LoVo (cell line): ENCODE measurements at places on chromosomes 2 and 18.
A peak's percentile ranks its signal among the peaks of the same experiment; 100 is the strongest.

- DNase-seq: peak; percentile 68
These were observed 208.4 kb downstream of the RAD51AP2 start for GRCh38 chr2:17309741-17310339.

GRCh38 chr2:199458806-199459285 lies 1.1 kb upstream of the SATB2 start:
- DNase-seq: no peak

- no peak for DNase-seq
These were observed 32.9 kb downstream of the CYP27C1 start for GRCh38 chr2:127187081-127187775.

DNA sequence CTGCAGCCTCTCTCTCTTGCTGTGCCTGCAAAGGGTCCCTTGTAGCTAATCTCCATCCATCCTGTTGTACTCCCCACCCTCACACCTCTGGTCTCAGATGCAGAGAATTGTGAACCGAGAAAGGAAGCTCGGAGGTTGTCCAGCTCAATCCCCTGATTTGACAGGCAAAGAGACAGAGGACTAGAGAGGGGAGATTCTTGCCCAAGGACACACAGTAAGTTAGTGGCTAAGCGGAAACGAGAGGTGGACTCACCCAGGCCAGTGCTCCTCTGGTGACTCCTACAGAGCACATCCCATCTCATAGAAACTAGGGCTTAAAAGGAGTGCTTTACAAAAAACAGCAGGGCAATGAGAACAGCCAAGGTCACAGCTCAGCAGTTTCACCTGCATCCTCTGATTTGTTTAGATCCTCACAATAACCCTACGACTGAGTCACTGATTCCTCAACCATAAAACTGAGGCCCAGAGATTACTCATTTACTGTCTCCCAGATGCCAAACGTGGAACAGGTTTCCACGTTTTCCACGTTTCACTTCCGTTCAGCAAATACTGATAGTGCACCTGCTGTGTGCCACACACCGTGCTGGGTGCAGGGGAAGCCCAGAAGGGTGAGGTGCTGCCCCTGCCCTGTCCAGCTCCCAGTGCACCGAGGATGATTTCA lies 22.1 kb downstream of the EHD3 start:
- no peak for DNase-seq

DNA sequence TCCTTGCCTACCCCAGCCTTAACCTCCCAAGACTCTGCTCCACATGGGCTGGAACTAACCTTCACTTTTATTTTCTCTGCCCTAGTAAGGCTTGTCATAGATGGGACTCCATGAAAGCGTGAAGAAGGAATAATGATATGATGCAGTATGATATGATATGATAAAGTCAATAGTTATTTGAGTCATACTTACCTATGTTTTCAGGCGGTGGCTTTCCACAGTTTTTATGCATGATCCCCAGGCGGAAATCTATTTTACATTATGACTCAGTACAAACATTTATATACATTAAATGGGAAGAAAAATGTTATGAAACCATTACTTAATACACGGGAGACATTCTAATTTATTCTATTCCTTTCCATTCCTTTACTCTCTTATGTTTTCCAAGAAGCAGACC lies 5.6 kb downstream of the ACMSD start:
- DNase-seq: no peak

- no peak for DNase-seq
These were observed 46.6 kb upstream of the SERTAD2 start for GRCh38 chr2:64700133-64700809.

DNA sequence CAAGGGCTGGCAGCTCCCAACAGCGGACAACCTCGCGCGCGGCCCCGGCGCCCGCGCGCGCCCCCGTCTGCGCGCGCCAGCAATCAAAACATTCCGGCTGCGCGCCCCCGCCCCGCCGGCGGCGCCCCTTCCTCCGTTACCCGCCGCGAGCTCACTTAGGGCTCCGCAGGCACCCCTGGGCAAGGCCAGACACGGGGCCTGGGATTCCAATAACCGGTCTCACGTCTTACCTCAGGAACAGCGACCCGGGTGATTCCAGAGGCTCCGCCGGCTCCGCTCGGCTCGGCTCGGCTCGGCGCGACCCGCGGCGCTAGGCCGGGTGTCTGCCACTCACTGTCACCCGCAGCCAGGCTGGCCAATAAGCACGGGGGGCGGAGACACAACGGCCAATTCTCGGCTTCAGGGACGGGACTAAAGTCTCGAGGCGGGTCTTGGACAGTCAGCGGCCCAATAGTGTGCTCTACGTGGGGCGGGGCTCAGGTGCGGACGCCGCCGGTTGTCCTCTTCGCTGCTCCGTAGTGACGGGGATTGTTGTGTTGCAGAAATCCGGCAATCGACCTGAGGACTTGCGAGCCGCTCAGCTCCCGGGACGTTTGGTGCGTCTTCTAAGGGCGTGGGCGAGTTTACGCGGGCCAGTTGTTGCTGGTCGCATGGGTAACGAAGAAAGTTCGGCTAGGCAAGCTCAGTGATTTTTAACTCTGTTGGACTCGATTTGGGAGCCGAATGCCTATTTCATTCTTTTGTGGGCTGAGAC lies at the start of the genes ANKZF1 and ATG9A:
Gene ANKZF1, plus strand, starts transcription at position 502 of the 754 bp plus-strand sequence. CDS start 452 bp downstream, outside the sequence.
Gene ATG9A, minus strand, starts transcription at position 332 of the 754 bp plus-strand sequence. CDS start 1,612 bp downstream, outside the sequence.
- DNase-seq: peak; percentile 99

- no peak for DNase-seq
These were observed 3.2 kb downstream of the NPPC start for GRCh38 chr2:231923010-231923344.

DNA sequence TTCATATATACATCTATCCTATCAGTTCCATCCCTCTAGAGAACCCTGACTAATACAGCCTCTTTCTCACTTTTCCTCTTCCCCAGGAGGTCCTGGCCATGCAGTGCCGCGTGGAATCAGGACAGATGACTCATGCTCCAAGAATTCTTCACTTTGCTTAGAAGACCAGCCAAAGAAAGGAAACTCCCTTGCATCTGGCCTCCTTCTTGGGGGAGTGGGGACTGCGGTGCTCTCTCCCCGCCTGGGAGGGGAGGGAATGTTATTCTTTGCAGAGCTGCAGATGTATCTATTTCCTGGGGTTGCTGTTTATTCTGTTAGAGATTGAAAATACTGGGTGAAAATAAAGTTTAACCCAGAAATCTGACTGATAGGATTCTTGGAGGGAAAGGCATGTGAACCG lies 111.5 kb upstream of the SH3BP4 start:
- DNase-seq: peak; percentile 84

GRCh38 chr2:150076281-150076680 lies 411.2 kb downstream of the RND3 start:
- DNase-seq: no peak

GRCh38 chr2:116094196-116094595 lies 1651.8 kb downstream of the DPP10 start:
- no peak for DNase-seq

- DNase-seq: no peak
These were observed 50.7 kb downstream of the LIPG start for GRCh38 chr18:49612515-49613033.

DNA sequence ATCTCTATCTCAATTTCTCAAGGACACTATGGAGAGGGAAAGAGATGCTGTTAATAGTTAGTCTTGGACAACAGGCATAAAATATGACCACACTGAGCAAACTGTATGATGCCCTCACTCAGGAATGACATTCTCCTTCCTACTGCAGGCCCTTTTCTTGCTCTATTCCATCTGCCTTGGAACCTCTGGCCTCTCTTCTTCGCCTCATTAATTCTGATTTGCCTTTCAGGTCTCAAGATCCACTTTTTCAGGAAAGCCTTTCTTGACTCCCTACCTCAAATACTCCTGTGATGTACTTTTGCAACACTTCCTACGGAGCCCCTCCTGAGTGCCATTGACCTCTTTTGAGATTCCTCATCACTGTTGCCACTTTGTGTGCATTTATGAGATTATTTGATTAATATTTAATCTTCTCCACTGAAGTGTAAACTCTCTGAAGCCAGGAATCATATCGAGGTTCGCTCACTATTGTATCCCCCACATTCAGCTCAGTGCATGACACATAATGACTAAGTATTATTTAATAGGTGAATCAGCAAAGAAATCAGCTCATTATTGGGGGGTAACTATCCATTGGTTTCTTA lies 21.3 kb upstream of the SPP2 start:
- DNase-seq: no peak

GRCh38 chr2:150167711-150168110 lies 319.8 kb downstream of the RND3 start:
- peak; percentile 32 for DNase-seq

DNA sequence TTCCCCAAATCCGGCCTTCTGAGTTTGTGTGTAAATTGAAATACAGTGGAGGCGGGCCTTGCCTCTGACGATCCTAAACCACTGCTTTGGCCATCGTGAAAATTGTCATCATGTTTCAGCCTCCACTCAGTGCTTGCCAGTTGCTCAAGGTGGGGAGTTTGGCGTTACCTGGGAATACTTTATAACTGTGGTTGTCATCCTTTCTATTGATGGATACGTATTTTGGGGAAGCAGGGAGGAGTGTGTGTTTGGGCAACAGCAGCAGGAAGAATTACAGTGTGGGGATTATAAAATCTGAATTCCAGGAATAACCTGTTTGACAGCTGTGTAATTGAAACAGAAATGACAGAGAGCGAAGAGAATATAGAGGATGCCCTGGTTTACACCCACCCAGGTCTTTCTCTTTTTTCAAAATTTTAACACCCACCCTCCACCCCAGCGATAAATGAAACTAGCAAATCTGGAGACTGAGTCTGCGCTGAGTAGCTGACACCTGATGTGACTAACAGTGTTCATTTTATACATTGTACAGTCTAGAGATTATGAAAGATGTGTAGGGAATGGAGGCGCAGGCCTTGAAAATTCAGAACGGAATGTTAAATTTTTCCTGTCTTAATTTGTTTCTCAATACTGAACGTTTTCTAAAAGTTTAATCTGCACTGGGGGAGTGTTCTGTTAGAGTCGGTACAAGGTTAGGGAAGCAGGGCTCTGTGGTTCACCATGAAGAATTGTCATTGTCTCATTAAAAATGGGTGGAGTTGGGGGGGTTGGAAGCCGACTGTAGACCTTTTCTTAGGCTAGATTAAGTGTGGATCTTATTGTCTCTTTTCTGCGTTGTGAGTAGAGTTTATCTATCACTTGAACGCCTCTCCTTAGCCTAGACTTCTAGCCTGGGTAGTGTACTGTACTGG lies 1.6 kb downstream of the MAP4K4 start:
- DNase-seq: no peak

DNA sequence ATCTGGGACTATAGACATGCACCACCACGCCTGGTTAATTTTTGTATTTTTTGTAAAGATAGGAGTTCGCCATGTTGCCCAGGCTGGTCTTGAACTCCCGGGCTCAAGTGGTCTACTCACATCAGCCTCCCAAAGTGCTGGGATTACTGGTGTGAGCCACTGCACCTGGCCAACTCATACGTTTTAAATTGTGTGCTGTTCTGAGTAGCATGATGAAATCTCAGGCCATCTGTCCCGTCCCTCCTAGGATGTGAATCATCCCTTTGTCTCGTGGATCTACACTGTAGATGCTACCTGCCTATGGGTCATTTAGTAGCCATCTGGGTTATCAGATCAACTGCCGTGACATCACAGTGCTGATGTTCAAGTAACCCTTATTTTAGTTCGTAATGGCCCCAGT lies 38.5 kb upstream of the RMP24 start:
- DNase-seq: peak; percentile 35

DNA sequence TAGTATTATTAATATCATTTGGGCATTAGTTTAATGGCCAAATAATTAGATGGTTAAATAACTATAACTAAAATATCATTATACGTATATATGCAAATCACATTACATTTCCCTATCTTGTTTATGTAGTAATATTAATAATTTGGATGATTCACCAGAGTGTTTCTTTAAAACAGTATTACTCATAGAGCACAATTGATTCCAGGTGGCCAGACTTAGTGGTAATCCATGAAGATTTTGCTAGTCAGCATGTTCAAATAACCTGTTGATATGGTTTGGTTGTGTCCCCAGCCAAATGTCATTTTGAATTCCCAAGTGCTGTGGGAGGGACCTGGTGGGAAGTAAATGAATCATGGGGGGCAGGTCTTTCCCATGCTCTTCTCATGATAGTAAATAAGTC lies 782.3 kb downstream of the LRP1B start:
- no peak for DNase-seq

GRCh38 chr2:140011287-140011686 lies 1231.1 kb upstream of the NXPH2 start:
- no peak for DNase-seq

DNA sequence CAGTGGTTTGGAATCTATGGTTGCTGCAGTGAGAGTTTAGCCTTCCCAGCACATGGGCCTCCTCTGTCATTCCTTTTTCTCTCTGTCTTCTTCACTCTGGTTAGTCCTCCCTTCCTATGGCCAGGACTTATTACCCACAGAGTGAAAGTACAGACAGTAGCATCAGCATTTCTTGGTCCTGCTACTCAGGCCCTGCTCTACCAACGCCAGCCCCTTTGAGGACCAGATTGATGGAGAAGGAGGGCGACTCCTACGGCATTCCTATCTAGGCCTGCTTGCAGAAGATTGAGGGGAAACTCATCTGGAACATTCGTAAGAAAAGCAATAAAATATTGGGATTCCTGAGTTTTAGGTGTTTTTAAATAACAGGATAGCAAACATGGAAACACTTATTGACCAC lies 43.5 kb downstream of the BMP10 start:
- DNase-seq: no peak

- DNase-seq: no peak
These were observed 152.8 kb downstream of the B3GNT2 start for GRCh38 chr2:62348700-62349099.

GRCh38 chr2:37869771-37870170 lies 55.3 kb upstream of the RMDN2 start:
- DNase-seq: no peak

DNA sequence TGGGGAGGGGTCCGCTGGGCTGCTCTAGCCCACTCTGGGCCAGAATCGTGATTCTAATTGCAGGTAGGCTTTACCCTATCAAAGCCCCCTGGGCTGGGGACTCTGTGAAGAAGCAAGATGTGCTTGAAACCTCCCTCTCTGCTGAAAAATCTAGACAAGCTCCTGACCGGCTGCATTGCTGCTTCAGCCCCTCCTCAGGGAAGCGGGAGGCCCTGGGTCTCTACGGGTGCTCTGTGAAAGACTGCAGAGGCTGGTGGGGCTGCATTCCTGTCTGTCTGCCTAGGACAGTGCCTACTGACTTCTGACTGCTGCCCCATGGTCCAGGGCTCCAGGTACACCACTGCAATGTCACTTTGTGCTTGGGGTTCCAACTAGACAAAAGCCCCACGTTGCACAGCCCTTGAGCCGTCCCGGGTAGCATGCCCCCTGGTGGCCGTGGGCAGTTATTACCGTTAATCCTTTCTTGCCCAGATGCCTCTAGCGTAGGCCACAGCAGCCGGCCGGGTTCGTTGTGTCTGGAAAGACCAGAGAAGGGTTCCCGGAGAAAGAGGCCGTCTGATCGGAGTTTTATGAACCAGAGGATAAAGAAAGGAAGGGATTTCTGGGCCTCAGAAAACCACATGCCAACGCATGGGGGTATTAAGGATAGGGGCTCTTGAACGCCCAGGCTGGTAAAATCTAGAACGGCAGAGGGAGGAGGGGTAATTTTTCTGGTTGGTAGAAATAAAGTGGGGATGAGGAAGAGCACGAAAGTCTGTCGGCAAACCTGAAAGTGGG lies 15.9 kb upstream of the C1QL2 start:
- peak; percentile 41 for DNase-seq
